ENCODE measurements at places on chromosomes 12 and 14.

- DNase-seq: no peak
Measured at GRCh38 chr14:68960123-68960522, 19.0 kb downstream of the ACTN1 start.

- no peak for DNase-seq
Measured at GRCh38 chr14:101350021-101350420, 211.3 kb upstream of the DIO3 start.

GRCh38 chr12:126617312-126617711 lies 1552.1 kb downstream of the AACS start:
- DNase-seq: no peak

- peak; percentile 81 for DNase-seq
Measured at GRCh38 chr12:102061096-102061559, 663 bp downstream of the WASHC3 start.

- DNase-seq: no peak
Measured at GRCh38 chr12:32499048-32499447, 99.7 kb downstream of the FGD4 start.

GRCh38 chr14:99116741-99117295 lies 155.2 kb downstream of the BCL11B start:
- DNase-seq: no peak

DNA sequence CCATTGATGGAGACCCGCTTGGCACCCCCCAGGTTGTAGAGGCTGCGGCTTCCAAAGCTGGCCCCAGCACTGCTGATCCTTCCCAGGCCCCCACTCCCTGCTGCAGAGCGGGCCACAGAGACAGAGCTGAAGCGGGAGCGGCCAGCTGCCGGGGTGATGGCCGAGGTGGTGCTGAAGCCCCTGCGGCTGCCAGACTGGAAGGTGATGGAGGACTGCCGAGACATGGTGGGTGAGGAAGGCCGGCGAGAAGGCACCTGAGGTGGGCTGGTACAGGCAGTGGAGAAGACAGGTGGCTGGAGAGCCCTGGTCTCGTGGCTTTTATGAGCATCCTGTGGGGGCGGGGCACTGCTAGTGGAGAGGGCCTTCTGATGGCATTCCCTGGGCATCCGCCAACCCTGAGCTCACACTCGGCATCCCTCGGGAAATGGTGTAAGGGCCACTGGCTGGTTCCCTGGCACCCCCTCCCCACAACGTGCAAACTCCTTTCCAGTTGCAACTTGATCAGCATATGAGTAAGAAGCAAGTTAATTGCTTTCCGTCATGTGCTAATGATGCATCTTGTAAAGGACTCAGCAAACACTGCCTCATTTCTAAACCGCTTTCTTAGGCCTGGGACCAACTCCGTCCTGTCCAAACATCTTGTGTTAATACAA lies at the start of gene KRT75:
Gene KRT75 (minus strand): TSS at position 291 of the 653 bp plus-strand sequence. CDS start 67 bp downstream, at position 224.
- no peak for DNase-seq

DNA sequence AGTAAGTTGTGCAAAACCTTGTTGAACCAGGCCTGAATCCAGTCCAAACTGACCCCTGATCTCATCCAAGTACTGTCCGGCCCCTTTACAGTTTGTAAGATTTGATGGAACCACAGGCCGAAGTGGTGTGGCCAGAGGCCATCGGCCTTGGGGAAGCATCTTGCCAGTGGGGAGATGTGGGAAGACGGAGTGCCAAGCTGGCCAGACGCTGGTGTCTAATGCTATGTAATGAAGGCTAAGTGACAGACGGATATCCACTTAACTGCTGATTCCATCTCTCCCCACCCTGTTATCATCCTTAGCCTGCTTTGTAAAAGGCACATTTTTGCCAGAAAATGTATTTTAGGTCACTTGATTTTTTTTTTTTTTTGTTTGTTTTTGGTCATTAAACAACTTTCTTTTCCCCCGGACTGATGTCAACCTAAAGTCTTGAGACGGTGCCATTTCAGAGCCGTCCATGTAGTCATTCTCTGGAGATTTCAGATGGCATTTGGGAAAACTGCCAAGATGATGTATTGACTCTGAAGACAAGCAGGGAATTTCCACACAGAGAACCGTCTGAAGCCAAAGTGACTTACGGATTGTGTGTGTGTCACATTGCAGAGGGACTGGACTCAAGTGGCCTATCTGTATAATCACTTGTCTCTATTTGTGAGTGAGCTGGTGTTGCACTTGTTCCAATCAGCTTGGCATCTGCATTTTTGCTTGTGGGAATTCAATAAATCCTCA lies 86.5 kb upstream of the MANSC4 start:
- no peak for DNase-seq

GRCh38 chr12:124305776-124306685 lies 11.1 kb downstream of the RFLNA start:
- DNase-seq: no peak

DNA sequence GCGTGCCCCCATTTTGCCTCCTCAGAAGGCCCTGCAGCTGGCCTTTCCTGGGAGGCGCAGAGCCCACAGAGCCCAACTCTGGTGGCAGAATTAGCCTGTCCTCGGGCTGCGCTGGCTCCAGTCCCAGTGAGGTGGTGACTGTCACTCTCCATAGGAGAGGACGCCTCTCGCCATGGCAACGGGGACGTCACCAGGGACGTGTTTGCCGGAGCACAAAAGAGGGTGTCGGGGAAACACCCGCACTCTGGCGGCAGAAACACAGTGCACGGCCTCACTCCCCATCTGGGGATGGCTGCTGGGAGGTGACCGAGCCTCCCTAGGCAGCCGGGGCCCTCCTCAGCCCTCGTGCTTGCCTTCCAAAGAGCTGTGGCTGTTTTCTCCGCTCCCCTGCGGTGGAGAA lies 50.2 kb upstream of the NCOR2 start:
- DNase-seq: no peak

DNA sequence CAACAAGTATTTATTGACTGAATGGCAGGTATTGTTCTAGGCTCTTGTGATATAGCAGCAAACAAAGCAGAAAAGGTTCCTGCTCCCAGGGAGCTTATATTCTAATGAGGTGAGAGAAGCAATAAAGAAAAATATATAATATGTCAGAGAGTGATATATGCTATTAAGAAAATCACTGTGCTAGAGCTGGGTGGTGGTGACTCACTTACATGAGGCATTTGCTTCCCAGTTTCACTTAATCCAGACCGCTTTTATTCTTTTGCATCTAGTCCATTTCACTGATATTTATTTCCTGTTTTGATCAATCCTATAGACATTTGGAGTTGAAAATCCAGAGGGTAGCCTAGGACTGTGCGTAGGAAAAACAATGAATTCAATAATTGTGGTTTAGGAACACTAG lies 17.5 kb downstream of the TRHDE start:
- DNase-seq: no peak

- no peak for DNase-seq
Measured at GRCh38 chr12:57000393-57000792, 6.0 kb downstream of the ZBTB39 start.

- no peak for DNase-seq
Measured at GRCh38 chr14:42719391-42719790, 1112.7 kb downstream of the LRFN5 start.

GRCh38 chr14:56666716-56667115 lies 87.1 kb downstream of the TMEM260 start:
- DNase-seq: no peak

- no peak for DNase-seq
Measured at GRCh38 chr14:94389731-94390371, 1.4 kb upstream of the SERPINA1 start.

- no peak for DNase-seq
Measured at GRCh38 chr12:20128928-20129327, 239.4 kb upstream of the PDE3A start.

DNA sequence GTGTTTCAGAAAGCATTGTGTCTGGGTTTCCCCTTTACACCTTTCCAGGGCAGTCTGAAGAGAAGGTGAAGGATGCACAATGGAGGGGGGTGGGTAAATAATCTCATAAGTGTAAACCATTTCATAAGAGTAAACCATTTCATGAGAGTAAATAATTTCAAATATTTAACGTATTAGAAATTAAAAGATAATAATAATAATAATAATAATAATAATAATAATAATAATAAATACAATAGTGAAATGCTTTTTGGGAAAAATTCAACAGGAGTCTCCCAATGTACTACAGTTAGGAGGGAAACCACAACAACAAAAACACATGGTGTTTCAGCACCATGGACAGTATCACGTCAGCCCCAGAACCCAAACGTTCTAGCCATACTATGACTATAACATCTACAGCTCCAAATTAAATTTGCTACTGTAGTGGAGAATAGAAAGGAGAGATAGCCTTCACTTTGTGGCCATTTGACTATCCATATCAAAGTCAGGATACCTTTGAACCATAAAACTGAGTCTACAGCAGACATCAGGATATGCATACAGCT lies 691.8 kb downstream of the BCL11B start:
- DNase-seq: peak; percentile 11

GRCh38 chr12:109710747-109711595 lies 2.7 kb upstream of the FAM222A start:
- no peak for DNase-seq

- DNase-seq: no peak
Measured at GRCh38 chr12:20523658-20524057, 155.3 kb downstream of the PDE3A start.

DNA sequence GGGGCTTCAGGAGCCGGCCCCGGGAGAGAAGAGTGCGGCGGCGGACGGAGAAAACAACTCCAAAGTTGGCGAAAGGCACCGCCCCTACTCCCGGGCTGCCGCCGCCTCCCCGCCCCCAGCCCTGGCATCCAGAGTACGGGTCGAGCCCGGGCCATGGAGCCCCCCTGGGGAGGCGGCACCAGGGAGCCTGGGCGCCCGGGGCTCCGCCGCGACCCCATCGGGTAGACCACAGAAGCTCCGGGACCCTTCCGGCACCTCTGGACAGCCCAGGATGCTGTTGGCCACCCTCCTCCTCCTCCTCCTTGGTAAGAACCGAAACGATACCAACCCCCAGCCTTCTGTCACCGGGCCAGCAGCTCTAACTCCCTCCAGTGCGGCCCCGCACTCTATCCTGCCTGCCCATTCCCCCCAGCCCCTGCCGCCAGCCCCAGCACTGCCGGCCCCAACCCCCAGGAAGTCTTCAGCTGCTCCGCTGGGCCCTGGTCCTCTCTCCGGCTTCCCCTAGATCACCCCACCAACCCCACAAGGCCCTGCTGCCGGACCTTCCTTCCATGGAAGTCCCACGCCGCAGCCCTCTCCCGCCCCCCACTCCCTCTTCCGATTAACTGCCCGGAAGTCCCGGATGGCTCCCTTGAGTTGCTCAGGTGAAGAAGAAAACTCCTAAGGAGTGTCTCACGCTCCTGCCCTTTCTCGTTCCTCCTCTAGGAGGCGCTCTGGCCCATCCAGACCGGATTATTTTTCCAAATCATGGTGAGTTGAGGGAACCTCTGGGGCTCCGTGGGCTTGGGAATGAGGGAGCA lies 693 bp downstream of the LRP10 start:
- peak; percentile 82 for DNase-seq

DNA sequence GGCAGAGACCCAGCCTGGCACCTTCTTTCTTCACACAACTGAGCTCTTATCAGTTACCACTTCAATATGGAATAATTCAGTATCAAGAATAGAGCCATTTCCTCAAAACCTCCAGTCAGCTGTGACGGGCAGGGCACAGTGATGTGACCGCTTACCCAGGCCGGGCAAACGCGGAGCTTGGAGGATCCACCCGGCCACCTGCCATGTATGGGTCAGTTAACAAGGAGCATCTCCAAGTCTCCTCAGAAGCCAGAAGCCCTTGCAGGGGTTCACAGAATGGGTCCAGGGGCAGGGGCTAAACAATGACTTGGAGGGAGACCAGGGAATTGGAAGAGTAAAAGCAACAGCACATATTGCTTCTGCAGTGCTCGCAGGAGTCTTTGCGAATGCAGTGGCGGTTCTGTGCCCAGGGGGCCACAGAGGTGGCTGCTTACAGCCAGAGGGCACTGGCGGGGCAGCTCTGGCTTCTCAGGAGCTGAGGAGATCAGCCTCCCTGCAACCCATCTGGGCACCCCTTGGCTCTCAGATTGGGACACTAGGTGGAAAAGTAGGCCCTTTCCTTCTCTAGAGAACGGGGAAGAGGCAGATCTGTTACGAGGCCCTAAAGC lies 162.3 kb downstream of the CALM1 start:
- no peak for DNase-seq

- no peak for DNase-seq
Measured at GRCh38 chr12:53414756-53415417, 8.8 kb upstream of the AMHR2 start.

DNA sequence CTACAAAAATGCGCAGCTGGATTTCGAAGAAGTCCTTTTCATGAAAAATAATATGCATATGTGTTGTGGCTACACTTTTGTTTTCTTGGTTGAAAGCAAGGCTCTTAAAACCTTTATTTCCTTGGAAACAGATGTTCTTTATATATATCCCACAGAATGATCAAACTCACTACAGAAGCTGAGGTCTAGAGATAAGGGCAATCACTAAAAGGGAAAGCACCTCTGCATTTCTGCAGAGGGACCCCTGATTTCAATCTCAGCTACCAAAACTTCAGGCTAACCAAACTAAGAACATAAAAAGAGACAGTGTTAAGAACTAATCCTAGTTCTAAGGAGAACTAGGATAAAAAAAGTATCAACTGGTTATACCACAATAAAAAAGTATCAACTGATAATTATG lies 65.4 kb upstream of the CDKL1 start:
- DNase-seq: no peak

GRCh38 chr12:106345746-106346145 lies 11.8 kb upstream of the POLR3B start:
- DNase-seq: peak; percentile 11

- DNase-seq: no peak
Measured at GRCh38 chr12:119096429-119097202, 82.1 kb upstream of the HSPB8 start.

DNA sequence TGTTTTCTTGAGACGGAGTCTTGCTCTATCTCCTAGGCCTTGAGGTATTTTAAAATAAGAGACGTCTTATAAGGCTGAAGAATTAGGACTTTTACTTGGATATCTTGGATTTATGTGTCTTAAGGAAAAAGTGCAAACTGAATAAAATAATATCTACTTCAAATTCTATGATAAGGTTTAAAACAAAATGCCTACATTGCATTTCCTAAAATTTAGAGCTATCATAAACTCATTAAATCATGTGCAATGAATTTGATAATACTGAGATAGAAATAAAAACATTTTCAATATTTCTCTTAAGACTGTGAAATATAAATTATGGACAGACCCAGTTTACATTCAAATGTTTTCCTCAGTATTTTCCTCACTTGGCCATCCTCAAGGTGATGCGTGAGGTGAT lies 729.5 kb upstream of the LMO3 start:
- DNase-seq: no peak

DNA sequence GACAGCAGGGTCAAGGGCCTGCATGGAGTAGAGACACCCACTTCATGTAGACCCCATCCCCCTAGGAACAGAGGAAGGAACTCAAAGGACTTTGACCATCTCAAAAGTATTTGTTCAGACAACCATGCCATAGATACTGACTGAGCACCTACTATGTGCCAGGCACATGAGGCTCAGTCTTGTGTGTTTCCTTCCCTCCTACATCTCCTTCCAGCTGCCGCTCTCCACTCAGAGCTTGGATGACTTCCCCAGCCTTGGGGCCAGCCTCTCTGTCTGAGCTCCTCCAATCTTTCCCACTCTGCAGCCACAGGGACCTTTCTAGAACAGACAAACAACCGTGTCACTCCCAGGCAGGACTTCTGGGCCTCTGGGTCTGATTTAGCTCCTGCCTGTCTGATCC lies 2.5 kb downstream of the TRPV4 start:
- no peak for DNase-seq

- DNase-seq: no peak
Measured at GRCh38 chr12:130167537-130167936, 5.3 kb downstream of the FZD10 start.

Data from GM12865 (cell line).